Myocyte (in vitro differentiated cells): ENCODE measurements at places on chromosomes 4 and X.

DNA sequence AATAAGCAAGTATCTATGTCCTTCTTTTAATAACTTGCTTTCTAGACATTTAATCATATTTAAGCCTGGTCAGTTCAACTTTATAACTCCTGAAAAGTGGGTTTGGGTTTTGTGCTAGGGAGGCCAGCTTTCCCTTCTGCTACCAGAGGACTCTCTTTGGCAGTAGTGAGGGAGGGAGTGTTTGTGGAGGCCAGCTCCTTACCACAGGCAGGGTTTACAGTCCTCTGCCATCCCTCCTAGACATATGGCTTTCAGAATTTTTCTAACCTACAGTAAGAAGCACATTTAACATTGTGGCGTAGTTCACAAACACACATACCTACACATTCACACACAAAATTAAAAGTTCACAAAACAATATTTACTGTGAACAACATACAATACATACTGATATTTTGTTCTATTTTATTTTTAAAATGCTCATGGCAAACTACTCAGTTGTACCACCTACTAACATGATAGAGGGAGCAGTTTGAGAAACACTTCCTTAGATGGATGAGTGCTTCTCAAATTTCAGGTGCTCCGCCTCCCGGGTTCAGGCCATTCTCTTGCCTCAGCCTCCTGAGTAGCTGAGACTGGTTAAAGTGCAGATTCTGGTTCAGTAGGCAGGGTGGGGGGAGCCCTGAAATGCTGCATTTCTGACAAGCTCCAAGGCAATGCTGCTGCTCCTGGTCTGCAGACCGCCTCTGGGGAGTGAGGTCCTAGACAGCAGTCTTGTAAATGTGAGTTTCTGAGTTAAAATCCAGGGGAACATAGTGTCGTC lies 86.7 kb downstream of the PTTG2 start:
- peak; percentile 38 for DNase-seq

DNA sequence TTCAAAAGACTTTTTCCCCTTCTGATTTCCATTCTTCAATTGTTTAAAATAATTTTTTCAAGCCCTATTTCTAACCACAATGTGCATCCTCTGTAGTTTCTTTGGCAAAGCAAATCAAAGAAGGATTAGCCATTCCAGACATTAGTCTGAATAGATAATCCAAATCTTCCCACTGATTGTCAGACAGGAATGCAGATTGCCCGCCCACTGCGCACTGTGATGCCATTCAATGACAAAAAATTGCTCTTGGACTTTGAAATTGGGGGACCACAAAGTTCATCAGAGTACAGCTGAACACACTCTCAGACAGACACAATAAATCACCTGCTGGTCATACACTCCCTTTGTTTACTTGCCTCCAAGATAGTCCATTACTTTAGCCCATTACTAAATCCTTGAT lies 216.5 kb upstream of the DKK2 start:
- no peak for DNase-seq

GRCh38 chrX:45795546-45795945 lies 594.9 kb upstream of the DIPK2B start:
- no peak for DNase-seq

DNA sequence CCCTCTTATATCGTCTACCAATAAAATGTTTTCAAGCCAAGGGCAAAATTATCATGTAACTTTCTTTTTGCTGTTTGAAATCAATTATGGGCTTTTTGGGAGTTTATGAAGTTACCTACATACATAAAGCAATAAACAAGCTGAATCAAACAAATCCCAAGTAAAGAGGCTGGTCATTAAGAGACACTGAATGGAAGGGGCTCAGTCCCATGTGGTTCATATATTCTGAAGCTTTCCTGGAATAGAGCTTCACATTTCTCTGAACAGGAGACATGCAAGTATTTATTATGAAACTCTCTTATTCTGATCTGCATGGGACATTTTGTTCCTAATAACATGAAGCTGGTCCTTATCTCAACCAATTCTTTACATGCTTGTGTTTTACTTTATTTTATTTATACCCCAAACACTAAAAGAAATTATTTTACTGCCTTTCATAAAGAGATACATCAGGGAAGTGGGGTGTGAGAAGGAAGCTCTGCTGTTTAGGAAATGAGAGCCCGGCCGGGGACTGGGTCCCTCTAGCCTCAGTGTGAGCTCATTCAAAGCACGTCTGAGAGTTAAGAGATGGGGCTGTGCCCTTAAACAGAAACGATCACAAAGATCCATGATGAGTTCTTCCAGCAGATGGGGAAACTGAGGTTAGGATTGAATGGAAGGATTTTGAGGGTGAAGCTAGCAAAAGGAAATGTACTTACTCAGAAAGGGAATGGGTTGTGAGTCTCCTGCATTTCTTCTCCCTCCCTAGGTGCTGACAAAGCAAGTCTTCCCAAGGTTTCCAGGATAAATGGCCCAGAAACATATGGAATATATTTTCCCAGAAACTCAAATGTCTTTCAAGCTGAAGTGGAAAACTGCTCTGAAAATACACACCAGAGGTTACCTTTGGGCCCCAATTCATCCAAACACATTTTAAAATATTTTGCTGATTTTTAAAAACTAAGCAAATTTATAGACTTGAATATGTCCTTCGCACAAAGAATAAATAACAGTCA lies 93.1 kb upstream of the LNX1 start:
- no peak for DNase-seq

DNA sequence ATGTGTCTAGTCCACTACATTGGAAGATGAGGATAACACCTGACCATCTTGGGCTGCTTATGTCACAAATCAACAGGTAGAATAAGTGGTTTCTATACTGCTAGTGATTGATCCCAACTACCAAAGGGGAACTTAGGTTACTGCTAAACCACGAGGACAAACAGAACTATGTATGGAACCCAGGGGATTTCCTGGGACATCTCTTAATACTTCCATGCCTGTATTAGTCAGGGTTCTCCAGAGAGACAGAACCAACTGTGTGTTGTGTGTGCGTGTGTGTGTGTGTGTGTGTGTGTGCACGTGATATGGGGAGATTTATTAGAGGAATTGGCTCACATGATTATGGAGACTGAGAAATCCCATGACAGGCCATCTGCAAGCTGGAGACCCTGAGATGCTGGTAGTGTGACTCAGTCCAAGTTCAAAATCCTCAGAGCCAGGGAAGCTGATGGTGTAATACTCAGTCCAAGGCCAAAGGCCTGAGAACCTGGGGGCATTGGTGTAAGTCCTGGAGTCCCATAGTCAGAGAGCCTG lies 16.2 kb upstream of the AFF1 start:
- peak; percentile 66 for DNase-seq

DNA sequence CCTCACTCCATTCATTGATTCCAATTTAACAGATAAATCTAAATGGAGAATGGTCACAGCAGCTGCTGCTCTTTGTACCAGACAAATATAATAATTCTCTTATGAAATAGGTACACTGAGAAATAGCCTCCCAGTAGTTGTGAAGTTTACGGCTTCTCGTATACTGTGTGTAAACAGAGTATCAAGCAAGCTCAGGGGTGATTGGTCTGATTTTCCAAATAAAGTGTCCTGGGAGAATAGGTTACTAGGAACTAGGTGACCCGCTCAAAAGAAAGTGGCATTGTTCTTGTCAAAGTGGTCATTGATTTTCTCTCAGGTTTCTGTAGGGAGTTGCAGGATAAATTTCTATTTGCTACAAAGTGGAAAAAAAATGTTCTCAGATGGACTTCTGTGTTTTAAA lies 838.2 kb downstream of the RAPGEF2 start:
- DNase-seq, result no peak

DNA sequence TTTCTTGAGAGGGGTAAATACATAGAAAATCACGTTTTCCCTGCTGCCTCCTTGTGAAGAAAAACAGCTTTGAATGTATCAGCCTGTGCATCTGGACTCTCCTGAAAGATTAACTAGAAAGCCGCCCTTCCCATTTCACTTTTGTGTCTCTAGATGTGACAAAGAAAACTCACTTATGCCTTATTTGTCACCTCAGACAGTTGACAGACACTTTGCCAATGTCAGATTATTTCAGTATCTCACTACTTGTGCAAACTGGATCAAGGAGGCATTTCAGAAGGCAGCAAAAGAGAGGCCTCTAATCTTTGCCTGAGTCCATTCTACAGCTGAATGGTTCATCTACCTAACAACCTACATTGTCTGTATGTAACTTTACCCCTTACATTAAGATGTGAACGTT lies 754.9 kb downstream of the RPA4 start:
- DNase-seq, result no peak

GRCh38 chrX:116757491-116757890 lies 294.7 kb upstream of the CT83 start:
- no peak for DNase-seq

- DNase-seq, result no peak
Measured at GRCh38 chrX:107482046-107482445, 32.6 kb downstream of the FRMPD3 start.

GRCh38 chr4:81679315-81679714 lies 207.6 kb upstream of the RASGEF1B start:
- DNase-seq, result no peak

DNA sequence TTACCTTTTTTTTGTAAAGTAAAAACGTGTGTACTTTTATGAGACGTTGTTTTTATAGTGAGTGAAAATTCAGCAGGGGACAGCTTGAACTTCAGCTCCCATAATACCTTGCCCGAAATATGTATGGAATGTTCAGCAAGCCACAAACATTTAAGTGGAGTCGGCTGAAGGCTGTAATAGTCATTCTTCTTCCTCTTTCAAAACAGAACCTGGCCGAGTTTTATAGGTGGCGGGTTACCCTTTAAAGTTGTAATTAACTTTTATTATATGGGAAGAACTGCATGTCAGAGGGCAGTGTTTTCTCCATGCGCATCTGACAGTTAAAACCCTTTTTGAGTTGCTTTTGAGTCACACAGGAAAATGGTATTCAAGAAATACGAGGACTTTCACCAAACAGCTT lies 50.7 kb downstream of the CLDN34 start:
- DNase-seq, result peak; percentile 58

GRCh38 chr4:81599742-81600380 lies 128.2 kb upstream of the RASGEF1B start:
- DNase-seq, result no peak

- no peak for DNase-seq
Measured at GRCh38 chr4:99651016-99651769, 6.4 kb downstream of the C4orf54 start.

DNA sequence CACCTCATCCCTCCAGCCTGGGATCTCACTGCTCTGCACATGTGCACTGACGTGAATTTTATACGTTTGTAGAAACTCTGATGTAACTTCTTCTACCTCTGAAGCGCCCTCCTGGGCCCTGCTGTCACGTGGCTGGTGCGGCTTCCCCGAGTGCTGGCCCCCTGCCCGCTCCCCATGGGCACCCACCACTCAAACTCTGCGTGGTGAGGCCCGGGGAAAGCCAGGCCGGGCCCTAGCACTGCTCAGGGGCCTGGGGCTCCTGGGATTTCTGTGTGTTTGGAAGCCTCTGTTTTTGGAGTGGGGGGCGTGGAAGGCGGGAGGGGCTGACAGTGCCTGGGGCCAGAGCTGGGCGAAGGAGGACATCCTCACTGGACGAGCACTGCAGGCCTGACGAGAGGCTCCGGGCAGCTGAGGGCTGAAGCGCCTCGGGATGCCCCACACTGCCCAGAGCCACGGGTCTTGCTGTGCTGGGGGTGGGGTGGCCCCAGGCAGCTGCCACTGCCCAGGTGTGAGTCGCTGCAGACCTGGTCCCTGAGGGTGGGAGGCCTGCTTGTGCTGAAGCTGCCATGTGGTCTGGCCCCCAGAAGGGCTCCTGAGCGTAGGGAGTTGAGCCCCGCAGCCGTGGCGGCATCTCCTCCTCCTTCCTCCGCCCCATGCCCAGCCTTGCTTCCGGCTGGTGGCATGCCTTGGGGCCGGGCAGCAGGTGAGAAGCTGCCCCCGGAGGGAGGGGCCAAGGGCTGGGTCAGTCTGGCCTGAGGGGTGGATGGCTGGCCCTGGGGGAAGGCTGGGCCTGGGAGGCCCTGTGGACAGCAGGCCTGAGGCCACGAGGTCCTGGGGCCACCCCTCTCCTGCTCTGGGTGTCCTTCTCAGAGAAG lies 7.7 kb downstream of the NAT8L start:
- DNase-seq, result no peak

- DNase-seq, result peak; percentile 68
Measured at GRCh38 chr4:145557720-145558119, 61.5 kb upstream of the MMAA start.

GRCh38 chrX:120000490-120001246 lies 57.1 kb upstream of the NKAP start:
- DNase-seq, result no peak

DNA sequence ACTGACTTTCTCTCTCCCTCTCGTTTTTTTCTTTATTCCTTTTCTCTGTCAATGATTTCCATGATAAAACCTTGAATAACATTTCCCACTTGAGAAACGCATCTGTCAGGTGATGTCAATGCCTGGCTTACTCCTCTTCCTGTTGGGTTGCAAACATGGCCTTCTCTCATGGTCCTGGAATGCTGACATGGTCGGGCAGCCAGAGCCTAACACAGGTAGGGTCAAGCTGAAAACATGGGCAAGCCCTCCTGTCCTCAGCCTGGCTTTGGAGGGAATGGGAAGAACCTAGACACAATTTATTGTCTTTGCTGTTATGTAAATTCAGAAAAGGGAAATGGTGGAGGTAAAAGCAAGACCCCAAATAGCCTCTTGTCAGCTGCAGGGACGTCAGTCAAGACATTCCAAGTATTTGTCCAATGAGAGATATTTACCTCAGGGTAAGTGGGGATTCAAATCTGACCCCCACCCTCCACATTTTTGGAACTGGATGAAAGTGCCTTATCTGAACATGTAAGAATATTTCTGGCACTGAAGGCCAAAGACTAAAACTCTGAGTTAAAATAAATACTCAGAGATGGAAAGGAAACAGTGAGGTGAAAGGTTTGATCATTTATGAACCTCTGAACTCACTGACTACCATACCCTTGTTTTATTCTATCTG lies 473.8 kb downstream of the SPRY1 start:
- no peak for DNase-seq

DNA sequence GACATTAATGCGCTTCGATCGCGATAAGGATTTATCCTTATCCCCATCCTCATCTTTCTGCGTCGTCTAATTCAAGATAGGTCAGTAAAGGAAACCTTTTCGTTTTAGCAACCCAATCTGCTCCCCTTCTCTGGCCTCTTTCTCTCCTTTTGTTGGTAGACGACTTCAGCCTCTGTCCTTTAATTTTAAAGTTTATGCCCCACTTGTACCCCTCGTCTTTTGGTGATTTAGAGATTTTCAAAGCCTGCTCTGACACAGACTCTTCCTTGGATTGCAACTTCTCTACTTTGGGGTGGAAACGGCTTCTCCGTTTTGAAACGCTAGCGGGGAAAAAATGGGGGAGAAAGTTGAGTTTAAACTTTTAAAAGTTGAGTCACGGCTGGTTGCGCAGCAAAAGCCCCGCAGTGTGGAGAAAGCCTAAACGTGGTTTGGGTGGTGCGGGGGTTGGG lies 528 bp upstream of the FGF2 start:
- peak; percentile 11 for DNase-seq
